NCI-H82 (cell line): ENCODE measurements at places on chromosomes 7 and 10.

- no peak for DNase-seq
Measured at GRCh38 chr10:124477614-124478363, 16.2 kb downstream of the LHPP start.

DNA sequence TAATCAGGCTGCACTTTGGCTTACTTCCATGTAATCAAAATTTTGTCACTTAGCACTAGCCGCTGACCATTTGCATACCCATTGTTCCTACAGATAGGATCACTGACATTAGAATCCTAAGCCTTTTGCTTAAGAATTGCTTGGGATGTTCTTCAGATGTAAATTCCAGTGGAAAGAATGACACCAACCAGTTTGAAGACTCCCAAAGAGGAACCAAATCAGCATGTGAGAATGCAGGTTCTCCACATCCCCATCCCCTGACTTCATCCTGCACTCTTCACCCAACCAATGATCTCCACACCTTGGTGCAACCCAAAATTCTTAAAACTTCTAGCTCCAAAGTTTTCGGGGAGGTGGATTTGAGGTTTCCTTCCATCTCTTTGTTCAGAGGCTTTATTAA, 345.6 kb downstream of the GPAM start:
- DNase-seq: no peak

DNA sequence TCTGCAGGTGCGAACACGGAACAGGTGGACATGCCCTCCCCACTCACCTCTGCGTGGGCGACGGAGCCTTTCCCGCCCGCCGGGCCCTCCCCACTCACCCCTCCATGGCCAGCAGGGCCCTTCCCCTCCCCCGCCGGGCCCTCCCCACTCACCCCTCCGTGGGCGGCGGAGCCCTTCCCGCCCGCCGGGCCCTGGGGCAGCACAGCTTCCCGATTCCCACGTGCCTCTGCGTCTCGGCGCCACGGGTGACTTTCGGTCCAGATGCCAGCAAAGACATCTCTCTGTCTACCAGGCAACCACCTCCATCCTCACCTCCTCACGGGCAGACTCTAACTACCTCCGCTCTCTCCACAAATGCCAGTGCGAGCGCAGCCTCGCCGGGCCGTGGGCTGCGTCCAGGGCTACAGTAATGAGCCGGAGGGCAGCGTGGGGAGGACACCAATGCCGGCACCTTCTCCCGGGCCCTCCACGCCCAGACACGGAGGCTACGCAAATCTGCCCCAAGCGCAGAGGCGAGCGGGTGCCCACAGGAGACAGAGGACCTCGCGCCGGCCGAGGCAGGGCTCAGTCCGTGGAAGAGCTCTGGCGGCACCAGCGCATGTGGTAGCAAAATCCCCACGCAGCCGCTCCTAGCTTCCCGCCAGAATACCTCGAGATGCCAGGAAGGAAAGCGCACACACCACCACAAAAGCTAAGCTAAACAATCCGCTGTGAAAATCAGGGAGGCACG, 21.8 kb downstream of the GPER1 start:
- no peak for DNase-seq

GRCh38 chr7:118855290-118855689, 630.8 kb downstream of the ANKRD7 start:
- DNase-seq: no peak

DNA sequence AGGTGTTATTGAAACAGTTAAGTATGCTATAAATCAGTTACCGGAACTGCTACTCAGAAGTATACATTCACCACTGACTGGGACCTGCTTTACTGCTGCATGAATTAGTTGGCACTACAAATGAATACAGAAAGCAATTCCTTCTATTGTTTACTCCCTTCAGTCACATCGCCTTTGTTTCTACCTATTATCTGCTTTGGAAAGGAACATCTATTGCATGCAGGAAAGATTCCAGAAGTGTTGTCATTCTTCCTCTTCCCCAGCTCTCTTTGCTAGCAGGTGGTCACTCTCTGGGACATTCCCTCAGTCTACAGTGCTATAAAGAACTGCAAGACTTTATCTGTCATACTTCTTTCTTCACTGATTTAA, 131.3 kb downstream of the ANK3 start:
- no peak for DNase-seq

DNA sequence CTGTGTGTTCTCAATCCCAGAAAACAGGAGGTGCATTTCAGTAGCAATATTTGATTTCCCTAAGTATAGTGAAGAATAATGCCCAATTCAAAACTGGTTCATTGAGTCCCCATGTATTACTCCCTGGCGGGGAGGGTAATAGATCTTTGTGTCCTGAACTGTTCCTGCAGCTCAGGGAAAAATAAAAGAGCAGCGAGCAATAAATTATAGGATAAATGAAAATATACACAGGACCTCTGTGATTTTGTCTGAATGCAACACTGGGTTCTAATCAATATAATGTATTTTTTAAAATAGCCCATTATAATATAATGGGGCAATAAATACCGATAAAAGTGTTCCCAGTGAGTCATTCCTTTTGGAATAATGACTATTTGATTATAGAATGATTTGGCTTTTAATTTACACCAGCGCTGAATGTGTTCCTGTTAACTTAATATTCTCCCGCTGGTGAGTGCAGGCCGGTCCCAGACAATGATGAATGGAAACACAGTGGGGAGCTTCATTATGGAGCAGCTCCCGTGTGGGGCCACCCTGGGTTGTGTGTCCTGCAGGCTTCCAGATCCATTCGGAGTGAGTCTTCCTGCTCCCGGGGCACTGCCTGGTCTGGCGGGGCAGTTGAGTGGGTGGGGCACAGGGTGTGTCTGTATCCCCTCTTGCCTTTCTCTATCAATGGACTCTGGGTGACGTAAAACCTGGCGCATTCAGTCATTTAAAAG, 263.1 kb downstream of the ACTR3B start:
- DNase-seq: no peak

DNA sequence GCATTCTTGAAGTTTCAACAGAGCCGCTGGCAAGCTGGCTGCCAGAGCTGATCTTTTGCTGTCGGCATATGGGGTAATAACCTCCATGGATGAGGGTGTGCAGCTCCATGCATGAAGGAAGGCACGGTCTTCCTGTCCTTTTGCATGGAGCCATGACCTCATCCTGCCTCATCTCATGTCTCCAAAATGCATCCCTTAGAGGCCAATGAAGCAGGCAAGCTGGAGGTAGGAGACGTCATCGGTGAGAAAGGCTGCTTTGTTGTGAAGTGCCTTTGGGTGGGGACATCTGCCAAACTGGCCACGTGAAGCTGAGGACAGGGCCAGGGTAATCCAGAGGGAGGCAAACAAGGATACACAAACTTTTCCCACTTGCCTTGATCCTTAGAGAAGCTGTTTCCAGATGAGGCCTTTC, 161.5 kb upstream of the TBX20 start:
- no peak for DNase-seq

DNA sequence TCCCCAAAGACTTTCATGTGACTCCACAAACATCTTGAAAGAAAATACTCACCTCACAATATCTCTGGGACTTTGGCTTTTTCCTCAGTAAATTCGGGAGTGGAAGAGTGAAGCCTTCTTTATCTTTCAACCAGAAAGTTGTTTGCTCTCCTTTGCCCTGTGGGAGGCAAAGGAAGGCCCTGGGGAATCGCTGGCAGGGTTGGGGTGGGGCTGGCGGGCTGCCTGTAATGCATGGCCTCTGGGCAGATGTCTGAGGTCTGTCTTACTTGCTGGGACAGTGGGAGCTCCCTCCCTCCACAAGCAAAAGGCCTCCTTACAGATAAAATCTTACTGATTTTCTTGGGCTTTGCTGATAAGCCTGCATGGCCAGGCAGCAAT, 24.9 kb downstream of the TECTB start:
- DNase-seq: no peak

DNA sequence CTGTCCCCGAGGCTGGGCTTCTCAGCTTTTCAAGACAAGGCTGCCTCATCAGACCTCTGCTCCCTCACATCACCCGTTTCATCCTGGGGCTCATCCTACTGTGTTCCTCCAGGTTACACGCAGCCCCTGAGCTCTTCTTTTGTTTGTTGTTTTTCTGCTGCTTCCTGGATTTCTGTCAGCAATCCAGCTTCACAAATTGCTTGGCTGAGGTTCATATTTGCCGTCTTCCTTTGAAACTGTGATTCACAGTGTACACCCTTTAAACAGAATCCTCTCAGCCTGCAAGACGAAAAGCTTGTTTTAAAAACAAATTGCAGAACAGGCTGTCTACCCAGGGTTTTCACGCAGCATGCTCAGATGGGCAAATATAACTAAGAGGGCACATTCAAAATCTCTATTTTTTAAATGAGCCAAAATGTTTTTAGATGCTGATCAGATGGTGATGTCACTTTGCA, 39.1 kb upstream of the PARD3 start:
- no peak for DNase-seq

- DNase-seq: no peak
Measured at GRCh38 chr7:71266912-71267311, 135.0 kb downstream of the GALNT17 start.

GRCh38 chr7:157699357-157700013, 362.7 kb downstream of the DNAJB6 start:
- DNase-seq: no peak

- no peak for DNase-seq
Measured at GRCh38 chr7:12719141-12719919, 31.9 kb downstream of the ARL4A start.

DNA sequence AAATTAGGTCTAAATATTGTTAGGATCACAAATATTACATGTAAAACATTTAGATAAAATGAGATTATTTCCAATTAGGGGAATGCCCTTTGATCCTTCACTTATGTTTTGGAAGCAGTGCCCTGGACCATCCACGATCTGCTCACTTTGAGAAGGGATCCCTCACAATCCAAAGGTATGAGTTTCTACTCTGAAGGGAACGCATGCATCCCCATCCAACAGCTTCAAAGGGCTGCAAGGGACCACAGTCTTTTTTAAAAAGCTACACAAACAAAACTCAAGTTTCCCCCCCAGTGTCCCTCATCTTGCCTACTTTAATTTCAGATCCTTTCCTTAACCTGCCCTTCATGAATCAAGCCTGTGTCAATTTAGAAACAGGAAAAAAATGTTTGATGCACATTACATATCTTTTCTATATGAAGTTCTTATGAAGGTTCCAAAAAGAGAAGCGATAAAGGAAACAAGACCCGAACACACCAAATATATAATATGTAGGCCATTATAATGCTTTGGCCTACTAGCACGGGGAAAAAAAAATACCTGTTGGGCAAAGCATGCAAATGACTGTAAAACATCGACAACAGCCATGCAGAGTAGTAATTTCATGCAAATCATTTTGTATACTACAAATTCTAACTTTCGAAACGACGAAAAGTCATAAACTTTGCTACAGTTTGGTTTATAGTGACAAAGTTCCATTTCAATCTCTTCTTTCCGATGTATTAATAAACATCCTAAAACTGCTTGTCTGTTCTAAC, 2.0 kb downstream of the EIF3A start:
- no peak for DNase-seq

GRCh38 chr10:22803261-22803885, 89.0 kb upstream of the PIP4K2A start:
- no peak for DNase-seq

DNA sequence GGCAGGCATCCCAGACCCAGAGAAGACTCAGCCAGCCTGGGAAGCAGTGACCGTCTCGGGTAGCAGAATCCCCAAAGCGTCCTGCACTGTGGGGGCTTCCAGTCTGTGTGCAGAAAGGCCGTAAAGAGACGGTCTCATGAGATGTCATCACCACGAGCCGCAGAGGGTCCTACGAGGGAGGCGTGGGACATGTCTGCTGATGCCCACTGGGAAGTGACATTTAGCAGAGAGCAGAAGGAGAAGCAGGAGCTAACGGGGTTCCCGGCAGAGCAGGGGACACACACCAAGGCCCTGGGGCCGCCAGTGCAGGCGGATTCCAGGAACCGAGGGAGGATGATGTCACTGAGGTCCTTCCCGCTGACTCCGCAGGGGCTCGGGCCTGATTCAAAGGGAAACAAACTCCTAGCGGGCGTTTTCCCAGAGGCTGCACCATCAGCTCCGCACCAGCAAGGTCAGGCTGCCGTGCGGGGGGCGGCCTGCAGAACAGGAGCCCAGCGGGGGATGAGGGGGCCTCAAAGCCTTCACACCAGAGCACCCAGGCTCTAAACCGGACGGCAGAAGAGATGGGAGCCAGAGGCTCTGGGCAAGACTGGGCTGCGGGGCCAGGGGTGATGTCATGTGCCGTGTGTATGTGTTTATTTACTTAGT, 85.4 kb upstream of the PDGFA start:
- DNase-seq: no peak

GRCh38 chr7:6551016-6551511, at the start of gene GRID2IP:
Gene GRID2IP (minus strand): TSS chr7:6551461. CDS start chr7:6551436, 25 bp downstream.
- no peak for DNase-seq

- DNase-seq: no peak
Measured at GRCh38 chr7:18027628-18028027, at the start of gene PRPS1L1. Gene PRPS1L1 (minus strand): TSS chr7:18027846.

- DNase-seq: no peak
Measured at GRCh38 chr10:124802313-124802675, 675 bp downstream of the ABRAXAS2 start.

GRCh38 chr7:93156884-93157283, 8.7 kb upstream of the SAMD9L start:
- DNase-seq: no peak

DNA sequence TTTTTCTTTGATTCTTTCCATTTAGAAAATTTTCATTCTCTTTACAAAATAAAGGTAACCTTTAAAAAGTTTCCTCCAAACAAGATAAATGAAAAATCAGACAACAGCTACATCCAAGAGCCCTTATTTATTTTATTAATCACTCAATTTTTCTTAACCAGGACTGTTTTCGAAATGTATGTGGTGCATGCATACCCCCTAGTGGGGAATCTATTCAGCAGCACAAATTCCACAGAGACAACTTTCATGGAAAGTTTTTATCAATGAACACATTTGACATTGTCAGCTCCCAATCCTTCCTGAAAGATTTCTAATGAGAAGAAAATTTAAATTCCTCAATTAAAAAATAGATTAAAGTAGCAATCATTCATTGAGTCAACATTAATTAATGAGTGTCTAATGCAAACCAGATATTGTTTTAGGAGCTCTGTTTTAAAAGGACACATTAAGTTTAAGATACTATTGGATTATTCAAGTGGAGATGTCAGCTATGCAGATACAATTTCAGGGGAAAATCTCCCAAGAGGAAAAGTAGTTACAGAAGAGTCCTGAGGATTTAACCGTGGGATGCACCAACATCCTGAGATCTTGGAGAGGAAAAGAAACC, 5.2 kb upstream of the HTR7 start:
- peak; percentile 21 for DNase-seq
